ENCODE measurements at places on chromosomes 3 and 15.
A peak's percentile ranks its signal among the peaks of the same experiment; 100 is the strongest.

DNA sequence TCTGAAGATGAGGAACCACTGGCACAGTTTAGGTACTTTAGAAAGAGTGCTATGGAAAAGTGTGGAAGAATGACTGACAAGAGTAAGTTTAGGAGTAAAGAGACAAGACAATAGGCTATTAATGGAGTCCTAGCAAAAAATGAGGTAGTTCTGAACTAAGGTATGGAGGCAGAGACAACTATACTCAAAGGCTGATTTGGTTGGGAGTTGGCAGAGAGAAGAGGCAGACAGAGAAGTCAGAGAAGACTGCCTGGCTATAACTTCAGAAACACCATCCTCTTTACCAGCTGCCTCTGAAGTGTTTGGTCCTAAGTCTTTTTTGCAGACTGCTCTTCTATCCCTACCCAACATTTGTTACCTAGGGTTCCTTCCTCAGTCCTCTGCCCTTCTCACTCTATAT lies 19.2 kb downstream of the DYNC1LI1 start:
- DNase-seq = no peak

- no peak for DNase-seq
These were observed 19.4 kb downstream of the NEK10 start for GRCh38 chr3:27349832-27350231.

DNA sequence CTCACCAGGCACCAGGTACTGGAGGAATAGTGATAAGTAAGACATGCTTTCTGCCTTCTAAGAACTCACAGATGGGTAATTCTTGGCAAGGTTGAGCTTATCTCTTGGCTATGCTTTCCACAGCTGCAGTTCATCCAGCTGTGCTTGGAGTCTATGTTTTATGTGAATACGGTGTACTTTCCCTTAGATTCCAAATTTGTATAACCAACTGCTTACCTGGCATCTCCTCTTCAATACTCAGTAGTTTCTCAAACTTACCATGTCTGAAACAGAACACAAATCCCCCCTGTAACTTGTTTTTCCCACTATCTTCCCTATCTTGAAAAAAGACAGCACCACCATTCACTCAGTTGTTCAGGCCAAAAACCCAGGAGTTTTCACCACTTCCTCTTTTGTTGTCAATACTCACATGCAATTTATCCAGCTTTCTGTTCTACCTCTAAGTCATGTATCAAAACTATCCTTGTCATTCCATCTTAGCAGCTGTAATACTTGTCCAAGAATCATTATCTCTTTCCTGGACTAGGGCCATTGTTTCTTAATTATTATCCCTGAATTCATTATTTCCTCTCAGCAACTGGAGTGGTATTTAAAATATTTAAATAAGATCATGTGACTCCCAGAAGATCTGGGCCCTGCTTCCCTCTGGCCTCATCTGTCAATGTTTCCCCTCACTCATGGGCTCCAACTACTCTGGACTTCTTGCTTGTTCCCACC lies 32.6 kb downstream of the COL6A5 start:
- no peak for DNase-seq

- DNase-seq = peak; percentile 97
These were observed 72.4 kb downstream of the RBPMS2 start for GRCh38 chr15:64702816-64703631.

DNA sequence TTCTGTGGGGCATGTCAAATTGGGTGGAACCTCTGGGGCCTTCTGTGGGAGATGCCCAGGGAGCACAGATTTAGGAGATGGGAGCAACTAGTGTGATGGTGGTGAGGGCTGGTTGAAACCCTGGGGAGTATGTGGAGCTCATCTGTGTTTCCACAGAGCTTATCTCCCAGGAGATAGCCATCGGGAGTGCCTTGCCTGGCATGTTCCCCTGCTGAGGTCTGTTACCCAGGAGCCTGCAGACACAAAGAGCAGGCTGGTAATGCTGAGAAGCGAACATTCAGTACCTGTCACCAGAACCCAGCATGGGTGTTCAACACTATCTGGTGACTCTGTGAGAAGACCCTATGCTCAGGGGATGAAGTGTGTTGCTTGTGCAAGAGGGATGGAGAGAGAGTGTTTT lies 85.0 kb downstream of the CLSTN2 start:
- no peak for DNase-seq

DNA sequence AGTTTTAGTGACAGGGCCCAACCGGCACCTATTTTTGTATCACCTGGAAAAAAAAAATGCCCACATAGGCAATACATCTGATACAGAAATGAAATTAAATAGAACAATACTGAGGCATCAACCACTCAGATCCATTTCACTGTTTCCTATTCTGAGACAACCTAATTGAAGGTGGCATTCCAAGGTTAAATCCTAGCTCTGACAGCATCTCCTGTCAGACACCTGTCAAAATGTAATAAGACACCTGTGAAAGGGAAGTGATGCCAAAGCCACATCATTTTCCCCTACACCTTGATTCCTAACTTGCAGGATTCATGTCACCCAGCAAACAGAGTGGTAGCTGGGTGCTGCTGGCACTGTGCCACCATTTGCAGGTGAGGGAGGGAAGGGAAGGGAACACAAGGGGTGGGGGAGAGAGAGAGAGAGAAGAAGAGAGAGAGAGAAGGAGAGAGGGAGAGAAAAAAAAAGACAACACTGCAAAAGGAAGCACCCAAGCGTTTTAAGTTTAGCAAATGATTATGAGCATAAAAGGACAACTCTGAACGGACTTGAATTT lies 1044.6 kb upstream of the CFAP20DC start:
- no peak for DNase-seq

GRCh38 chr3:186724911-186725310 lies 7.8 kb downstream of the KNG1 start:
- DNase-seq = no peak

GRCh38 chr3:56857178-56857577 lies 55.4 kb upstream of the ARHGEF3 start:
- DNase-seq = no peak

DNA sequence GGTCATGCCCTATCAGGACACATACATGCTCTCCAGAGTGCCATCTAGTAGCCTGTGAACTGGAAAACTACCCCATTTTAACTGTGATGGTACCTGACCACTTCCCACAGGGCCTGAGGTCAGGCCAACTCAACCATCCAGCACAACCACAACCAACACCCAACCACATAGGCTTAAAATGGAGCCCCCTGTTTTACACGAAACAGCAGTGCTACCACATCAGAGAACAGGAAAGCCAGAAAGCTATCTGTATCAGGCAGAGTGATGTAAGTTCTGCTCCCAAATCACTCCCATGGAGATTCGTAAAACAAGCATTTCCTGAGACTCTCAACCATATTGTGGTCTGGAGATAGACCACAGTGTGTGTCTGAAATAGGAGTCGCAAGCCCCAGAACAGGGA lies 1017.3 kb upstream of the EPHA6 start:
- DNase-seq = no peak

GRCh38 chr15:62658498-62658897 lies 384.0 kb upstream of the TPM1 start:
- DNase-seq = peak; percentile 13

- no peak for DNase-seq
These were observed 75.4 kb downstream of the KLF13 start for GRCh38 chr15:31402003-31402402.

- no peak for DNase-seq
These were observed 10.4 kb downstream of the CLSTN2 start for GRCh38 chr3:139945386-139945785.

- no peak for DNase-seq
These were observed 15.5 kb upstream of the SCAANT1 start for GRCh38 chr3:63927422-63928280.

DNA sequence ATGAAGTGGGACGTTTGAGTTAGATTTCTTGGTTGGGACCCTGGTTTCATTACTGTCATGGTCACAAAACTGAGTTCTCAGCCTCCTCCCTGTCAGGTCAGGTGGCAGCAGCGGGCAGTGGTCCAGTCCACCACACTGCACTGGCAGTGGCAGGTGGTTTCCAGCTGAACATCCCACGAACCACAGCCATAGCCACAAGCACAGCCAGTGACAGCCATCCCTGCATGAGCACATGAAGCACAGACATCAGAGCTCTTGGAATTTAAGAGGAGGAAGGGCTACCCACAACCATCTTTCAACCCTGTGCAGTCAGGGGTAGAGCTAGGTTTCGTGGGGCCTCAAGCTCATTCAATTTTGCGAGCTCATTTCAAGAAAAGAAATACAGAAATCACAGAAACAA lies 1.5 kb downstream of the RETNLB start:
- DNase-seq = no peak

DNA sequence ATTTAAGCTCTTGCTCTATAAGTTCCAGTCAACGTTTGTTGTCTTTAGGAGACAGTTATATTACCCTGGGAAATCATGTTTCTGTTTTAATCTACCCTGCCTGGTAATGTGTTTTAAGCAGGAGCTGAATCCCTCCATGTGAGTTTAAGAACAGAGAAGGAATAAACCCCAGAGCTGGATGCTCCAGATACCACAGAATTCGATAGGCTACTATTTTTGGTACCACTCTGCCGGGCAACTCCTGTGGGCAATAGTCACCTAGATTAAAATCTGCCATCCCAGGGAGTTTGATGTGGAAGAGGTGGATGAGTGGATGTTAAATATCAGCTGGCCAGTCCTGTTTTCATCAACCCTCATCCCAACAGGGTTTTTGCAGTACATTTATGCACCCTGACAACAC lies 20.4 kb downstream of the NUDT16 start:
- DNase-seq = no peak

Measured in stimulated activated CD4-positive, alpha-beta T cell treated with anti-CD3 and anti-CD28 coated beads, Interleukin-12 subunit alpha, Interleukin-12 subunit beta, amount 100 ng/mL, for 48 hours (primary cell).